Neuronal stem cell (in vitro differentiated cells): ENCODE measurements at places on chromosomes 1 and 21.

- no peak for DNase-seq
Measured at GRCh38 chr1:157095551-157095950, 4.1 kb downstream of the ETV3L start.

DNA sequence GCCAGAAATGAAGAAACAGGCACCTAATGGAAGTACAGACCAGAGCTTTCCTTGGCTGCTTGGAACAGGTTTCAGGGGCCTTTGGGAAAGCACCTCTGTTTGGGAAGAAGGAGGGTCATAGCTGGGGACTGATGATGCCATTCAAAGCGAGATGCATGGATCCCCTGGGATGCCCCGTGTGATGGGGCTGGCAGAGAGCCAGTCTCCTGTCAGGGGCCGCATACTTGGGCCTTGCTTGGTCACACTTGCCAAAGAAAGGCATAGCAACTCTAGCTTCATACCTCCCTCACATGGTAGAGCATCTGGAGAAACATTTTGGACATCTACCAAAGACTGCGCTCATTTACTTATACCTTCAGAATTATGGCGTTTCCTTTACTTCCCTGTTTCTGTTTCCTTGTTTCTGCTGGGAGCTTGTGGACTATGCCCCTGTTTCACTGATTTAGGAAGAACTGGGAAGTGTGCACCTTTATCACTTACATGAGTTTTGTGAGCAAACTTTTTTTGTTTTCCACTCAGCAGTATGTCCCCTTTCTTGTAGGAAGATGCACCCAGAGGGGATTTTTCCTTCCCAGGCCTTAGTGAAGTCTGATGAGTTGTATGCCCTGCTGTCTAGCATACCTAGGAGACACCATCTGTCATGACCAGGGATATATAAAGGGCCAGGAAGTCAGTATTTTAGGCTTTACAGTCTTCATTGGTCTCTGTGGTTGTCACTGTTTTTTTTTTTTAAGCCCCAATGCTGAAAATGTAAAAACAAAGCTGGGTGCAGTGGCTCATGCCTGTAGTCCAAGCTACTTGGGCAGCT lies 19.8 kb upstream of the ST3GAL3 start:
- no peak for DNase-seq

- no peak for DNase-seq
Measured at GRCh38 chr1:26799479-26800142, 11.9 kb downstream of the PIGV start.

DNA sequence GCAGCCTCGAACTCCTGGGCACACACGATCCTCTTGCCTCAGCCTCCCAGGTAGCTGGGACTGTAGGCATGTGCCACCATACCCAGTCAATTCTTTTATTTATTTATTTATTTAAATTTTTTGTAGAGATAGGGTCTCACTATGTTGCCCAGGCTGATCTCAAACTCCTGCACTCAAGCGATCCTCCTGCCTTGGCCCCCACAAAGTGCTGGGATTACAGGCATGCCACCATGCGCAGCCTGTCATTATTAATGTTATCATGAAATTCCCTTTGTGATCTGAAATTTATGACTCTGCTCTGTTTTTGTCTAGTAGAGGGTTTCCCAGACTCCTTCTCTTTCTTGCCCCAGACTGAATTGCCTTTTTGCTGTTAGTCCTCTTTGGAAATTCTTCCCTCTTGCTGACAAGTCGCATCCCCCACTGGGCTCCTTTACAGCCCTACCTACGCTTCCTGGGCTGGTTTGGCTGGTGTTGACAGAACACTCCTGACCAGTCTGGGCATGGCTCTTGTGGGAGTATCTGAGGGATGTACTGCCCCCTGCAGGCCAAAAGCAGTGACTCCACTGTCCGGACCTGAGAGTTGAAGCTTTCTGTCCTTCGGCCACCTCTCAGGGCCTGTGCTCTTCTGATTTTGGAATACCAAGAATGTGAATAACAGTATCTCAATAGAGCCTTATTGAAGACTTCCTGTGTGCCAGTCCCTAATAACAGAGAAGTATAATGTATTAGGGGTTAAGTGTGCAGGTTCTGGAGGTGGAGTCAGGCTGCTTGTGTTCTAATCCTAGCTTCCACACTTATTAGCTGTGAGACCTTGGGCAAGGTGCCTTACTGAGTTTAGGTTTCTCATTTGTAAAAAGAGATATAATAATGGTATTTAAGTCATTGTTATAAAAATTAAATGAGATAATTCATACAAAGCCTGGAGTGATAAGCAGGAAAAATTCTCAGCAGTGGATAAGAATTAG lies 28.2 kb downstream of the TCEANC2 start:
- DNase-seq = peak; percentile 73

GRCh38 chr1:22721122-22721873 lies 10.7 kb downstream of the EPHB2 start:
- DNase-seq = no peak

DNA sequence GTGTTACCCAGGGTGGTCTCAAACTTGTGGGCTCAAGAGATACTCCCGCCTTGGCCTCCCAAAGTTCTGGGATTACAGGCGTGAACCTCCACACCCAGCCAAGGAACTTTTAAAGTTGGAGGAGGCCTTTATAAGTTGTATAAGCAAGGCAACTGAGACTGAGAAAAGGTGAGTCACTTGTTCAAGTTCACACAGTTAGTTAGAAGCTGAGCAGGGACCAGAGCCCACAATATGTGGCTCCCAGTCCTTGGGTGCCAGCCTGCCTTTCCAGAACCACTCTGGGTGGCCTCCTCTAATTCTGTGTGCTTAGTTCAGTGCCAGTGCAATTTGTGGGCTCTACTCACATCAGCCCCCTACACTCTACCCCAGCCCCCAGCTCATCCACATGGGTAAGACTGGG lies 3.7 kb downstream of the RAB25 start:
- no peak for DNase-seq

DNA sequence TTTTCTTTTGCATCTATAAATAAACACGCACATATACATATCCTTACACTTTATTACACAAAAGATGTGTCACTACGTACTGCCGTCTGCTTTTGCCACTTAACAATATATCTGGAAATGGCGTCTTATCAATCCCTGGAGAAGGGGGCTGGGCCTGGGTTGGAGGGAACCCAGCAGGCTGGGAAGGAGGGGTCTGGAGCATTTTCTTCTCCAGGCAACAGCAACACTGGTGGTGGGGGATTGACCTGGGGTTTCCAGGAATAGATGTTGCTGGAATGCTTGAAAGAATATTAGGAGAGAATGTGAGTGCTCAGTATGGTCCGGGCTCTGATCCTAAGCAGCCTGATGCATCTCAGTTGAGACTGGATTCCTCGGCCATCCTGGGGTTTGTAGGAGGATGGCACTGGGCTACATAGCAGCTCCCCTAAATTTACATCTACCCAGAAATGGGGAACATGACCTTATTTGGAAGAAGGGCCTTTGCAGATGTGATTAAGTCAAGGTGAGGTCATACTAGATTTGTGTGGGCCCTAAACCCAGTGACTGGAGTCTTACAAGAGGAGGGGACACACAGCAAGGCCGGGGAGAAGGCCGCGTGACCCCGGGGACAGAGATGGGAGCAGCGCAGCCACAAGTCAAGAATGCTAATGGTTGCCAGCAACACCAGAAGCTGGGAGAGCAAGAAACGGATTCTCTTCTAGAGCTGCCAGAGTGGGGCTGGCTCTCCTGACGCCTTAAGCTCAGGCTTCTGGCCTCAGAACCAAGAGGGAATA lies 98.6 kb downstream of the SIK1 start:
- DNase-seq = no peak
